ENCODE measurements at places on chromosomes 1 and 21. TPM values are rescaled to one million over a fixed set of nuclear protein-coding genes. Genes with fewer than 3 reads are reported as not detected.

FCMR gene
- total RNA-seq: 0.37 TPM

KIF2C gene
- 82.6 TPM for total RNA-seq

SPSB1 gene
- total RNA-seq: 4.6 TPM

LCE2C gene
- total RNA-seq: not detected

ATP8B2 gene
- 38.8 TPM for total RNA-seq

CELA2B gene
- not detected for total RNA-seq
